ENCODE measurements at places on chromosomes 12 and 14. TPM values are rescaled to one million over a fixed set of nuclear protein-coding genes. Genes with fewer than 3 reads are reported as not detected.

EVL gene
- 116 TPM for total RNA-seq

MMP17 gene
- 2.9 TPM for total RNA-seq

CCDC38 gene
- not detected for total RNA-seq

DNA sequence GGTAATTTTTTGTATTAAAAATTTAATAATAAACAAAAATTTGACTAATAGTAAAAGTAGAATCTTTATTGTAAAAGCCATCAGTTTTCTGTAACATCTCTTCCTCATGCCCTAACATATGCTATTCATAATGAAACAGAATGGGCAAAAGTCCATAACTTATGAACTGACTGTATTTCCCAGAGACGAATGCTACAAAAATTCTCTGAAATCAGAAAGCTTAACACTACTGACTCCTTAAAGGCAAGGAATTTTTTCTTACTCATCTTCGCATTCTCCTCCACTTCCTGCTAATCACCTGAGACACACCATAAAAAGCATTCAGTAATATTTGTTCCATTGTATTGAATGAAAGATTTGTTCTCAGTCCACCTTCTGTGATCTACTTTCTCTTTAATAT, 17.6 kb downstream of the MON2 start:
- H3K27me3 ChIP-seq, result no peaks in the 10 kb centered on the region
- H3K27ac ChIP-seq, result no peak overlapping the region
- no peak for DNase-seq

- H3K4me1 ChIP-seq, result no peaks in the 10 kb centered on the region
- H3K27ac ChIP-seq, result no peak overlapping the region
- H3K27me3 ChIP-seq, result no peaks in the 10 kb centered on the region
- no peaks in the 10 kb centered on the region for H3K36me3 ChIP-seq
- no peak for DNase-seq
Measured at GRCh38 chr12:82973592-82973991, 286.9 kb downstream of the TMTC2 start.

DNA sequence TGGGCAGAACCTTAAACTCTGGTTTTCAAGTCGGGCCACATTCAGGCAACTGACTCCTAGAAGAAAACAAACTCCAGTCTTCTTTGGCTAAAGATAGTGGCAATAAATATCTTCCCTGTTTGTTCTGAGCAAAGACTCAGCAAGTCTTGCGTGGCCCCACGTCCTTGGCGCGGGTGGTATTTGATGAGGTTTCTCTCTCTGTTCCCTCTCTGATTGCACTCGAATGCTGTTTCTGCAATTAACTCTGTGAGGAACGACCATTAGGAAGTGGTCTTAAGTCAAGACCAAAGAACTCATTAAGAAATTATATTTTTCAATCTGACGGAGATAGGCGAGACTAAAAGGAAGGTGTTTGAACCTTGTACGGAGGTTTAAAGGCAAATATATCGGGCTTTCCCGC, 177.6 kb downstream of the TMEM132C start:
- H3K4me1 ChIP-seq, result no peaks in the 10 kb centered on the region
- H3K27me3 ChIP-seq, result no peaks in the 10 kb centered on the region
- no peak for DNase-seq
- H3K36me3 ChIP-seq, result no peaks in the 10 kb centered on the region
- no peak overlapping the region for H3K27ac ChIP-seq

DNA sequence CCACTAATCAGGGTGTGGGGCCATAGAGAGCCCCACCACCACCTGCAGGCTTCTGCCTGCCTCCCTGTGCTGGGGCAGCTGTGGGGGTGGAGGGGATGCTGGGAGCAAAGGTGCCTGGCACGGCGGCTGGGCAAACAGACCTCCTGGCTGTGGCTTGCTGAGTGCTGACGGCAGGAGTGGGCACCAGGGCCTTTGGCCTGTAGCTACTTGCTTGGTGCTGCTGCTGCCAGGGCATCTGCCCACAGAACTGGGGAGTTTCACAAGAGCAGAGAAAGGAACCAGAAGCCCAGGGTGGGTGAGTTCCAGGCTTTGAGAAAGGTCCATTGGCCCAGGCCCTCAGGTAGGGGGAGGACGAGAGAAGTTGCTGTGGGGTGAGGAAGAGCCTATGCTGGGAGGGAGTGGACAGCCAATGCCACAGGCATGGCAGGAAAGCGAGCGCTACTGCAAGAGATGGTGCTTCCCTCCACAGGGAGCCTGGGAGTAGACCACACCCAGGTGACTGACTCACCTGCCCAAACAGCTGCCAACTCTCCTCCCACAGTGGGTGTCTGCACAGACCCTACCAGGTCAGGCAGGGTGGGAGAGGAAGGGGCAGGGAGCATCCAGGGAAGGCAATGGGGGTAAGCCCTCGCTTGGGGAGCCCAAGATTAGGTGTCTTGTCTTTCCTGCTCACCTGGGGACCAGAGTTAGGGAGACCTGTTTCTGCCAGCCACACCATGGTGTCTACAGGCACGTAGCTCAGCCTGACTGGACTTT, 39.0 kb upstream of the HDAC7 start:
- H3K4me3 ChIP-seq, result no peak overlapping the region
- no peaks in the 10 kb centered on the region for H3K36me3 ChIP-seq
- H3K27me3 ChIP-seq, result no peaks in the 10 kb centered on the region
- H3K27ac ChIP-seq, result peak overlapping the region; percentile 35

DNA sequence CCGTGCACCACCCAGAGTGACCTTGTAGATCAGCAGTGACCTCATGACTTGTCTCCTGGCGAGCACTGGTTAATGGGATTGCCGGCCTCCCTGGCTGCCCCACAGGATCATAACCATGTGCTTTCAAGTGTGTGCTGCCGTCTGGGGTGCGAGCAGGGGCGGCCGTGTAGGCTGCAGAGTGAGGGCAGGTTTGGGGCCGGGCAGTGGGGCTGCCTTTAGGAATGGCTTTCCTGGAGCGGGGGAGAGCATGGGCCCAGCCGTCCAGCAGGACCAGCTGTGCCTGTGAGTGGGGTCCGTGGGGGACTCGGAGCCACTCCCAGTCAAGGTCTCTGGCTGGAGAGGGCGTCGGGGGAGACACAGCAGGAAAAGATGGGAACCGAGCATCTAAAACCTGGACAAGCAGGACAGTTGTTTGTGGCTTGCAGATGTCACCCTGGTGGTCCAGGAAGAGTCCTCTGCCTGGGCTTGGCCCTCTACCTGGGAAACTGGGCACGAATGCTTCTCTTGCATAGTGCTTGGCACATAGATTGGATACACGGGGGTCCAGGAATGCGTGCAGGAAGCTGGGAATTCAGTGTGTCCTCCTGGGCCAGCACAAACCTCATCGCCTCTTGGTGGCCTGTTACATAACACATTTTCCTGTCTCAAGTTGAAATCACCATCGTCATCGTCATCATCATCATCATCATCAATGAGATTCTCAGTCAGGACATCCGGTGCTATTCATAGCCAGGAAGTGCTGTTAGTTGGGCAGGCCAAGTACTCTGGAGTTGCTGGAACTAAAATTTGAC, 96.0 kb downstream of the ADGRD1 start:
- H3K36me3 ChIP-seq, result no peaks in the 10 kb centered on the region
- H3K27ac ChIP-seq, result peak overlapping the region; percentile 43
- H3K4me3 ChIP-seq, result no peak overlapping the region
- DNase-seq, result peak; percentile 37
- no peaks in the 10 kb centered on the region for H3K27me3 ChIP-seq

DNA sequence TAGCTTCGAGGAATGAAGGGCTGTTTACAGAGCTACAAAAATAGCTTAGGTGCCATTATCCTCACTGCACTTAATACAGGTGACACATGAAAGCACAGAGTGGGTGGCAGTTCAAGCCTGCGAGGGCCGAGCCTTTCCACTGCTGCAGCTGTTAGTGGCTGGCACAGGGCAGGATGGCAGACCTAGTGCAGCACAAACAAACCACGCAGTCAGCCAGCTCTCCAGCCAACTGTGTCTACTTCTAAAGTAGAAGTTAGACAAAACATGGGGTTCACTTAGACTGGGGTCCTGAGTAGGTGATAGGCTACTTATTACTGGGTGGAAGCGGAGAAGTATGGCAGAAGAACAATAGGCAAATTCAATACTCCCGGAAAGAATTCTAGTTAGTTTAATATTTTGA, 95.4 kb downstream of the DUSP16 start:
- H3K27me3 ChIP-seq, result no peaks in the 10 kb centered on the region
- no peak for DNase-seq
- H3K4me1 ChIP-seq, result no peaks in the 10 kb centered on the region
- no peaks in the 10 kb centered on the region for H3K36me3 ChIP-seq

- no peak overlapping the region for H3K27ac ChIP-seq
- H3K36me3 ChIP-seq, result no peaks in the 10 kb centered on the region
- no peaks in the 10 kb centered on the region for H3K4me1 ChIP-seq
- DNase-seq, result no peak
Measured at GRCh38 chr12:106841510-106842302, 67.2 kb downstream of the RIC8B start.

- no peak for DNase-seq
- H3K27ac ChIP-seq, result no peak overlapping the region
- no peaks in the 10 kb centered on the region for H3K4me1 ChIP-seq
- no peaks in the 10 kb centered on the region for H3K36me3 ChIP-seq
Measured at GRCh38 chr12:126762150-126762549, 1504.8 kb upstream of the TMEM132C start.

GRCh38 chr14:99101855-99102461, 170.0 kb downstream of the BCL11B start:
- no peaks in the 10 kb centered on the region for H3K36me3 ChIP-seq
- H3K4me1 ChIP-seq, result no peaks in the 10 kb centered on the region
- H3K4me3 ChIP-seq, result no peak overlapping the region
- DNase-seq, result no peak
- no peak overlapping the region for H3K27ac ChIP-seq

DNA sequence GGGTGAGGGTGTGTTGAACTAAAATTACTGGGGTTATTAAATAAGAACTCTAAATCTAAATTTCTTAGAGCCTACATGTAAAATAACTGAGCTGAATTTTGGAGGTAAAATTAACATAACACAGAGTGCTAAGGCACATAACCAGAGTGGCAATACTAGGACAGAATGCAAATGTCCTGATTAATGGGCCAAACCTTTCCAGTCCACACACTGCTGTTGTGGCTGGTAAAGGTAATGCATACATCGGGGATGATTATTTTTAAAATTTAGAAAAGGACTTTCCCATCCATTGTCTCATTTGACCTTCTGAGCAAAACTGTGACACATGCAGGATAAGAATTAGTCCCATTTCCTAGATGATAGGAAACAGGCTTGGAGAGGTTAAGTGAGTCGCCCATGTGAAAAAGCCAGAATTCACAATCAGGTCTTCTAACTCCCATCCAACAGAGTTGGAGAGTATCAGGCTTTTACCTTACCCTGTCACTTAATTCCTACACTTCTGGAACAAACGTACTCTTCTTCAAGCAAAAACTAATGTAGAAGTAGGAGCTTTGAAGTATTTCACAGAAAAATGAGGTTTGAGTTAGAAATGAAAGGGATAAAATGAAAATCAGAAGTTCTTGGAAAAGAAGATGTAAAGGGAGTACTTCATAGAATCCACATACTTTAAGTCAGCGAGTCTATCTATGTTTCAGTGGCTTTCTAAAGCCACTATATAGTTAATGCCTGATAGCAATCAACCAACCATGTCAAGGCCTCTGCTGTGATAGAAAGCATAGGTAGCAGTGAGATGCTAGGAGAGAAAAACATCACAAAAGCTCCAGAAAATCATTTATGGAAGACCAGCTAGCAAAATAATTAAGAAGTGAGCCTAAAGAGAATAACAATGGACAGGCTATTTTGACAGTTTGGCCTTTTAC, 334.9 kb upstream of the DIO2 start:
- H3K4me3 ChIP-seq, result no peak overlapping the region
- no peaks in the 10 kb centered on the region for H3K27me3 ChIP-seq
